ENCODE measurements at places on chromosomes 4 and X. TPM values are rescaled to one million over a fixed set of nuclear protein-coding genes. Genes with fewer than 3 reads are reported as not detected.

- no peak for DNase-seq
Measured at GRCh38 chrX:85993539-85994197, 53.7 kb downstream of the CHM start.

DNA sequence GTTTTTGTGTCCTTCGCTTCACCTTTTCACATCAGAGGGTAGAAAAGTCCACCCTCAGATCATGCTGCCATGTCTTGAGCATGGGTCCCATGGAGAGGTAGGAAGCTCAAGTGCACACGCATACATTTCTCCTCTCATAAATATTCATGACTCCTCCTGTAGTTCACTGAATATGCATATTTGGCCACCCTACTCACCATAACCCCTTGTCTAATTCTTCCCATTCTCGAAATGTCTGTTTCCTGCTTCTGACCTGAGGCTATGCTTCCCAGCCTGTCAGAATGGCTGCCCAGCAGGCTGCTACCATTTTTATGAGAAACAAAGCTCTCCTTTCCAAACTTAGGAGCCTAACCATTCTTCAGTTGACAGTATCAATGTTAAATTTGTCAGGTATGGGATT, 86.5 kb downstream of the ADRA2C start:
- DNase-seq: no peak

DNA sequence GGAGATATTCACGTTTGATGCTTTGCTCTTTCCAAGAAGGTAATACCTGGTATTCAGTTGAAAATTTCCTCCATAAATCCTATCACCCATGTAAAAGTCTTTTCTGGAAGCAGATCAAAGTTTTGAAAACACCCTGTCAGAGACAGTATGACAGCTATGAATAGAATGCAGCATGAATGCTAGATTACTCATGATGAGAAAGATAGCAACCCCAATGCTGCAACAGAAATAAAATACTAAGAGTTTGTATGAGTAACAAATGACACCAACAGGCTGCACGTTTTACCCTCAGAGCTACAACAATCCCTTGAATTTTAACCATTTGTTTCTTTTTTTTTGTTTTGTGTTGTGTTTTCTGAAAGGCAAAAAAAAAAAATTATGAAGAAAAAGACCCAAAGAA, 108.6 kb downstream of the ARHGAP6 start:
- DNase-seq: no peak

GRCh38 chrX:2147928-2148327, 352.8 kb downstream of the DHRSX start:
- no peak for DNase-seq

- DNase-seq: no peak
Measured at GRCh38 chr4:15945516-15945915, 7.0 kb upstream of the FGFBP1 start.

- DNase-seq: no peak
Measured at GRCh38 chrX:153459986-153460385, 10.4 kb downstream of the HAUS7 start.

DNA sequence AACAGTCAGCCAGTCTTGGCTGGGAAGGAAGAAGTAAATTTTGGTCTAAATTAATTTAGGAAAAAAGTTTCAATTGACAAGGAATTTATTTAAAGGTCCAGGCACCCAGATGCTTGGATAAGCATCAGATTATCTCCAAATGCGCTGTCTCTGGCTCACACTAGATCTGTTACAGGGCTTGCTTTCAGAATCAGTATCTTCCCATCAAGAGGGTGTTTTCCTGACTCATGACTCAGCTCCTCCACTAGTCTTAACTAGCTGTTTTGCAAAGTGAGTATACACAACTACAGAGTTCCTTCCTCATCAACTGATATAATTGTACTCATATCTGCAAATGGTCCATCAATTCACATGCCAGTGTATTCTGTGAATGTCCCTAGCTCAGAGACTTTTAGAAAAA, 482.1 kb upstream of the CPEB2 start:
- DNase-seq: no peak

GRCh38 chr4:67934628-67935027, 28.7 kb downstream of the TMPRSS11A start:
- DNase-seq: no peak

- DNase-seq: no peak
Measured at GRCh38 chrX:7620560-7620959, 222.4 kb upstream of the VCX start.

GRCh38 chr4:142886566-142886965, 40.5 kb upstream of the INPP4B start:
- DNase-seq: no peak

DNA sequence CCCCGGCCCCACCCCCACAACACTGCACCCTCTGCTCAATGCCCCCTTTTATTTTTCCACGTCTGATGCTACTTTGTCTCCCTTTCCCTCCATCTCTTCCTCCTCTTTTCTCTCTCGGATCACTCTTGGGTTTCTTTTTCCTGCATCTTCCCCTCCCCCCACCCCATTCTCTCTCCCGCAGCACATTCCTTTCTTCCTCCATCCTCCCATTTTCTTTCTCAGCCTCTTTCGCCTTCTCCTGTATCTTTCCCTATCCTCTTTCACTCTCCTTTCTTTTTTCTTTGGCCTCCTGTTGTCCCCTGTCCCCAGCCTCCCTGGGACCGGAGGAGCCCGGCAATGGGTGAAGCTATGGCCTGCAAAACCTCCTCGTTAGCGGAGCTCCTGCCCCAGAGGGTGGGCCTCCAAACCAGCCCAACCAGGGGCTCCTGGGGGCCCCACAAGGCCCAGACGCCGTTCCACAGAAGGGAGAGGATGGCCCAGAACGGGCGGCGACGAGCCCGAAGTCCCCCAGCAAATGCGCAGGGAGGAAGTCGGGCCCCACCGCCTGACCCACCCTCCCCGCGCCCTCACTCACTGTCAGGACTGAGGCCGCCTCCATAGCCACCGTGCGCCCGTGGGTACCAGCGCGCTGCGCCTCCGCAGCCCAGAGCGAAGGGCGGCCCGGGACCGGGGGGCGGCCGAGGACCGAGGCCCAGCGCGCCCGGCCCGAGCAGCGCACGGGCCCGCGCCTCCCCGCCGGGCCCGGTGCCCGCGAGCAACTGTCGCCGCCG, 807 bp downstream of the HMX1 start:
- DNase-seq: no peak

GRCh38 chr4:54099287-54099747, 646 bp upstream of the GSX2 start:
- no peak for DNase-seq

DNA sequence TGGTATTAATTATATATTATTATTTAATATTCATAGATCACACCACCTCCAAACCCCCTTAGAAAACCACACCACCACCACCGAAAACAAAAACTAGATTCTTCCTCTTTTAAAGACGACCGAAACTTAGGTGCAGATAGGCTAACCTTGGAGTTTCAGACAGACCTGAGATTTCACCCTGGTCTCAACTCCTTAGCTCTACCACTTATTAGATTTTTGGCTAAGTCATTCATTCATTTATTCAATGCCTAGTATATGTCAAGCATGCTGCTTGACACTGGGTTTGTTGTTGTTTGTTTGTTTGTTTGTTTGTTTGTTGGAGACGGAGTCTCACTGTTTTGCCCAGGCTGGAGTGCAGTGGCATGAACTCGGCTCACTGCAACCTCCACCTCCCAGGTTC, 9.5 kb upstream of the BMP2K start:
- no peak for DNase-seq

DNA sequence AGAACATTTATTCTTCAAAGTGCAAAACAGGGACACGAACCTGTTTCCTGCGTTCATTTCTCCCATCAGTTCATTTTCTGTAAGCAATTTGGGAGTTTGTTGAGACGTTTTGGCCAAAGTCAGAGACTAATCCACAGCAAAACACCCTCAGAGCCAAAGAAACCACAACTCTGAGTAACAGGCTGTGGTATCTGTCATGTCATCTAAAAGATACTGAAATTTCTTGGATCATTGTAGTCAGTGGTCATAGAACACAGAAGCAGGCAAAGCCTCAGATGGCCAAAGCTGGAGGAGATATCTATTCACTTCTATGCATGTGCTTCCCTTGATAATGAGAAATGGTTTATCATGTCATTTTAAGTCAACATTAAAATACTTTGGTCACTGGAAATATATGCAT, 485.6 kb upstream of the GALNT7 start:
- no peak for DNase-seq

DNA sequence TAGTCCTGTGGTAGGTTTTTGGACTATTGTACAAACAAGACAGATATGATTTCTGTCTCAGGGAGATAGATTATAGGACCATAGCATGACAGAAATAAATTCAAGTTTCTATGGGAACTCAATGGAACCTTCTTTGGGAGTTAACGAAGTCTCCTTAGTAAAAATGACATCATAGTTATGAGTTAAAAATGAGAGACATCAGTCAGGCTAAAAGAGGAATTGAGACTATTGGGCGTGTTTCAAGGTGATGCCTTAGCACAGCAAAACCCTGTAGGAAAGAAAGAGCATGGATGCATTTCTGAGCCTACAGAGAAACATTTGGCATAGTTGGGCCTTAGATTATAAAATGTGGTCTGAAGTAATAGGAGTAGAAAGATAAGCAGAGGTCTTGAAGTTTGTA, 1909.1 kb upstream of the PCDH7 start:
- no peak for DNase-seq

- DNase-seq: no peak
Measured at GRCh38 chr4:4377732-4378460, 9.0 kb upstream of the NSG1 start.

- DNase-seq: no peak
Measured at GRCh38 chrX:154549766-154550165, 2.3 kb downstream of the IKBKG start.

DNA sequence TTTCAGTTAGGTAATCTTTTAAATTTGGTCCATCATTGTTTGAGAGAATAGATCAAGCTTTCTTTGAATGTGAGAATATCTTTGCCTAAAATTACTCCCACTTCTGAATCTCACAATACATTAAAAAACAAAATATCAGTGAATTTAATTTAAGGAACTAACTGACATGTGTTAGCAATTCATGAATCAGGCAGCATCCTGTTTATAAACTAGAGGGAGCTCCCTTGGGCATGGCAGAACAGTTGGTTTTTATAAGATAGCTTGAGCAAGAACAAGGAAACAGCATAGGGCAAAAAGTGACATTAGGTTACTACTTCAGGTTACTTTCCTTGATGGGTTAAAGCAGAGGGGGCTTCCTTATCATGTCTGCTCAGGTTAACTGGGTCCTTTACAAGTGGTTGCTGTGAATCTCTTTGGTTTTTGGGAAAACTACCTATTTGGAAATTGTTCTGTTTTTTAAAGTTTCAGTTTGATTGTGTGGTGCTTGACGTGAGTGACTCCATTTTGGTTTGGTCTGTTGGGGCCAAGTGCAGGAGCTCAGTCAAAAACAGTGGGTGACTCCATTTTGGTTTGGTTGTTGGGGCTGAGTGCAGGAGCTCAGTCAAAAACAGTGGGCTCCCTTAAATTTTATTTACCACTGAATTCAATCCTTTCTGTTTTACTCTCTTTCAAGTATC, 68.0 kb downstream of the PPEF2 start:
- no peak for DNase-seq

GRCh38 chr4:168652755-168653154, 155.9 kb downstream of the PALLD start:
- DNase-seq: no peak

- DNase-seq: no peak
Measured at GRCh38 chr4:827209-828081, 1.5 kb upstream of the CPLX1 start.

DNA sequence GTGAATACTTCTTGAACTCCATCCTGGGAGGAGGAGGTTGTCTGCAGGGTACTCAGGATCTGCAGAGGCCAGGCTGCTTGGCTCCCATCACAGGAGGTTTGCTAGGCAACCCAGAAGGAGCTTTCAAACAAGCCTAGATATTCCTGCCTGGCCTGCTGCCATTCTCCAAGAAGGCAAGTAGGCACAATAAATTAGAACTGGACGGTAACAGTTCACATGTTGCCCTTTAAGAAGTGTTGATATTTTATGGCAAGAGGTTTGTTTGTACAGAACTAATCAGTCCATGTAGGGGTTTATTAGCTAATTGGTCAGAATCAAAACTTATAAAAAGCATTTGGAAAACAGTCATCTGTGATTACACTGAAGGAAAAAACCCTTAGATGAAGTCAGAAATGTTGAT, 39.3 kb downstream of the SYNPO2 start:
- no peak for DNase-seq

- DNase-seq: no peak
Measured at GRCh38 chr4:102809691-102810090, 17.7 kb downstream of the UBE2D3 start.

- no peak for DNase-seq
Measured at GRCh38 chr4:6939761-6940743, 30.4 kb downstream of the TBC1D14 start.

- peak; percentile 87 for DNase-seq
Measured at GRCh38 chrX:48696301-48696908, at the start of gene SUV39H1. TSS of gene SUV39H1 (plus strand) at chrX:48696734. CDS start at chrX:48696785, 51 bp downstream.

- DNase-seq: no peak
Measured at GRCh38 chr4:168167714-168168284, 75.5 kb downstream of the ANXA10 start.

- DNase-seq: no peak
Measured at GRCh38 chr4:151804821-151805220, 44.0 kb upstream of the GATB start.

DNA sequence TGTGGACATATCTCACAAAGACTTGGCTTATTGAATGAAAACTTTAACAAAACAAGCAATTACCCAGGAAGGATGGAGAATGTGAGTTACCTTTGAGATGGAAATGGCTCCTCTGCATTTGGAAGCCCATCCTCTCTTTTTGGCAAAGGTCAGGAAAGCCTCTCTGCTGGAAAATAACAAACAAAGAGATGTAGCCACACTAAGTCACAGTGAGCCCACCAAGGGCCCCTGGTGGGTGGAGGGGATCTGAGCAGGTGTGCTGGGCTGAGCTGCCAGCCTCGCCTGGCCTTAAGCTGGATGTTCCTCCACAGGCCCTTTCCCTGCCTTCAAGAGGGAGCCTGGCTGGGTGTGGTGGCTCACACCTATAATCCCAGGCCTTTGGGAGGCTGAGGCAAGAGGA, 269.2 kb downstream of the HNRNPD start:
- no peak for DNase-seq

Gene AADAT
- total RNA-seq: not detected

Gene BANK1
- 0.51 TPM for total RNA-seq

Gene BGN
- total RNA-seq: not detected

Gene CENPVL2
- total RNA-seq: not detected

Gene SLC25A14
- 14.0 TPM for total RNA-seq

Gene POF1B
- total RNA-seq: not detected

Gene HNRNPH2
- total RNA-seq: 41.1 TPM

Gene PLS3
- not detected for total RNA-seq

Gene VCX3A
- total RNA-seq: not detected

Gene USP17L12
- not detected for total RNA-seq
